Suprapubic skin (tissue), 4 donors: ENCODE measurements at places on chromosomes 12 and 14.
A peak's percentile ranks its signal among the peaks of the same experiment; 100 is the strongest.

DNA sequence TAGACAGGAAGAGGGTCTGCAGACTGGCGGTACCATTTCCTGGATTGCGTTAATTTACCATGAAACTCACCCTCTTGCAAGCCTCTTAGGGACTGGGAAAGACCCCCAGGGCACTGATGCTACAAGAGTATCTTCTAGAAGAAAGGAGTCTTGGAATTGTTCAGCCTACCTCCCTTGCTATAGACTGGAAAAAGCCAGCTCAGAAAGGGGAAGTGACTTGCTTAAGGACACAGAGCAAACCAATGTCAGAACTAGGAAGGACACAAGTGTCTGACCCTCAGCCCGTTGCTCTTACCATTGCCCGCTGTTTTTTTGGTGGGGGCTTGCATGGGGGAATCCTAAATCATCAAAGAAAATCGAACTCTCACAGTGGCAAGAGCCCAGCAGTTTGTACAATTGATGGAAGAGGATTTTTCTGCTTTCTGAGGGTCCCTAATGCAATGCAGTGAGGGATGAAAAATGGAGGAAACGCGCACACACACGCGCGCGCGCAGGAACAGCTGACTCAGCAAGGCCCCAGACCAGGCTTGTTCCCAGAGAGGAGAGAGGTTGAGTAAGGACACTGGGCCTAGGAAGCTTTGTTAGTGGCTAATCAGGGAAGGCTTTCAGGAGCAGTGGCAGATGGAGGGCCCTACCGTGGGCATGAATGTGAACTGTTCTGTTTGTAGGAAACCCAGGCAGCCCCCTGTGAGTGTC lies 50.9 kb downstream of the RIN3 start:
- no peaks in the 10 kb centered on the region for H3K27me3 ChIP-seq
- H3K4me3 ChIP-seq, result no peak overlapping the region
- DNase-seq, result no peak
- H3K4me1 ChIP-seq, result peaks cover 12% of the 10 kb centered on the region
- H3K27ac ChIP-seq, result peak overlapping the region; percentile 29
- peaks cover 6% of the 10 kb centered on the region for H3K36me3 ChIP-seq

DNA sequence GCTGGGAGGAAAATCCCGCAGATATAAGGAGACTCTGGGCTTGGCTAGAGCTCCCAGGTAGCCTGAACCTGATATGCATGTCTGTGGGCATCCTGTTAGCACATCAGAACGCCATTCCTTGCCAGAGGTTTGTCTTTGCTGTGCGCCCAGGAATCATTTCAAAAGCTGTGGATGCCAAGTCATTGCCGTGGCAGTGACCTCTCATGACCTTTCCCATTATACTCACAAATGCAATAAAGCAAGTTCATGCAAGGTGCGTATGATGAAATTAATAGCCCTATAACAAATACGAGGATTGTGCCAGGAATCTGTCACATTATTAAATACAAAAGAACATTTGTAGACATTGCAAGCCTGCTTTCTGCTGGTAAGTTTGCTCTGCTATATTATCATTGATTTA lies 229.1 kb upstream of the PELI2 start:
- no peak overlapping the region for H3K4me3 ChIP-seq
- H3K36me3 ChIP-seq, result no peaks in the 10 kb centered on the region
- H3K27me3 ChIP-seq, result no peaks in the 10 kb centered on the region
- H3K27ac ChIP-seq, result no peak overlapping the region
- no peak for DNase-seq

DNA sequence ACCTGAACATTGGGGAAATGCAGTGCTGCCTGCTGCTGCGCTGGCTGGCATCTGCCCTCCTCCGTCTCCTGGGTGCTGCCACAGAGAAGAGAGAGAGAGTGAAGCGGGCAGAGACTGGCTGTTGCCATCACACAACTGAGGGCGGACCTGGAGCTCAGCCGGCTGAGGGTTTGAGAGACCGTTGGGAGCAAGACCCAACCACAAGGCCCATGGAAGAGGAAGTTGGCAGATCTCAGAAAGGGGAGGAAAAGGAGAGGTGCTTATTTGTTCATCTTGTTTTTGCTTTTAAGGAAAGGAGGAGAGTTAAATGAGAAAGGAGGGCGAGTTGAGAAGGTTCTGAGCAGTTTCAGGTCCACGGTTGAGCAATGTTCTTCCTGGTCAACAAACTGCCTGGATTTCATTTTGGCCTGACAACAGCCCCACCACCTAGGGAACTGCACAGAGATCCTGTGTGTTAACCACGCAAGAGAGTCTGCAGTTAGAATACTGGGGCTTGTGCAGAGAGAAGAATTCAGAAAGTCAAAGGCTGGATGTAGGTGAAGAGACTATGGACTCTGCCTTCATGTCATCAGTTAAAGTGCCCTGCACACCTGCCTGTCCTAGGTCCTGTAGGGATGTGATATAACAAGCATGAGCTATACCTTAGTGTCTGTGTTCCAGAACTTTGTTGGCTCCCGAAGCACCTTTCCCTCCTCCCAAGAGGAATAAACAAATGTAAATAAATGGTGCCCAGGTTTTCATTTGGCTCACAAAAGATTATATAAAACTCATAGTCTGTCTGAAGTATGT lies 124.6 kb downstream of the ETV6 start:
- H3K4me1 ChIP-seq, result no peaks in the 10 kb centered on the region
- H3K27me3 ChIP-seq, result no peaks in the 10 kb centered on the region
- no peak overlapping the region for H3K27ac ChIP-seq
- no peak overlapping the region for H3K4me3 ChIP-seq

GRCh38 chr12:114000861-114001260 lies 34.7 kb upstream of the RBM19 start:
- peaks cover 63% of the 10 kb centered on the region for H3K27me3 ChIP-seq
- H3K4me1 ChIP-seq, result no peaks in the 10 kb centered on the region
- no peak for DNase-seq

DNA sequence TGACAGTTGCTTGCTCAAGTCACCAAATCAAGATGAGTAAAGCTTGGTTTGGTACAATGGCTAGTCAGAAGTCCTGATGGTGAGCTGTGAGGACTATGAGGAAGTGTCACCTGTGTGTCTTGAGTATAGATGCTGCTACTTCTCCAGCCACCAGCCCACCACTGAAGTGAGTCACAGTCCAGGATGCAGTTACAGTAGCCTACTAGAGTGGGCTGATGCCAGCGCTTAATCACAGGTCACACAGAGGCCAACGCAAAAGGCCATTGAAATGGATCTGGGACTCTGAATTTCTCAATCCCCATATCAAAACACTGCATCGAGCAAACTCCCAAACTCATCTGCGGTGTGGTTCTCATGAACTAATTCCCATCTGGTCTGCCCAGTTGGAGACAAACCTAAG lies 223.1 kb downstream of the ANO6 start:
- no peaks in the 10 kb centered on the region for H3K4me1 ChIP-seq
- no peak for DNase-seq
- H3K27ac ChIP-seq, result no peak overlapping the region

DNA sequence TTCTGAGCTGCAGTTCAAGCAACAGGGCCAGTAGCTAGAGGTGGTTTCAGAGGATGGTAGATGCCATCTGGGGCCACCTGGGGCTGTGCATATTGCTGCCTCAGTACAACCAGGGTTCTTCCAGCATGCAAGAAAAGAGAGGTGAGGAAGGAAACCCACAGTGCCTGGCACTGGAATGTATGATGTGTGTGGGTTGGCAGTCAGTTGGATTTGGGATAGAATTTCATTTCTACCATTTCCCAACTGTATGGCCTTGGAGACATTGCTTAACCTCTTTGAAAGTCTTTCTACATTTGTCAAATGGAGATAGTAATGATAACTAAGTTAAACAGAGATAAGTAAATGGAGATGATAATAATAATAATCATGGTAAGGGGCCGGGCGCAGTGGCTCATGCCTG lies 10.2 kb upstream of the LRRC10 start:
- no peaks in the 10 kb centered on the region for H3K27me3 ChIP-seq
- H3K36me3 ChIP-seq, result no peaks in the 10 kb centered on the region
- DNase-seq, result no peak
- no peaks in the 10 kb centered on the region for H3K4me1 ChIP-seq

DNA sequence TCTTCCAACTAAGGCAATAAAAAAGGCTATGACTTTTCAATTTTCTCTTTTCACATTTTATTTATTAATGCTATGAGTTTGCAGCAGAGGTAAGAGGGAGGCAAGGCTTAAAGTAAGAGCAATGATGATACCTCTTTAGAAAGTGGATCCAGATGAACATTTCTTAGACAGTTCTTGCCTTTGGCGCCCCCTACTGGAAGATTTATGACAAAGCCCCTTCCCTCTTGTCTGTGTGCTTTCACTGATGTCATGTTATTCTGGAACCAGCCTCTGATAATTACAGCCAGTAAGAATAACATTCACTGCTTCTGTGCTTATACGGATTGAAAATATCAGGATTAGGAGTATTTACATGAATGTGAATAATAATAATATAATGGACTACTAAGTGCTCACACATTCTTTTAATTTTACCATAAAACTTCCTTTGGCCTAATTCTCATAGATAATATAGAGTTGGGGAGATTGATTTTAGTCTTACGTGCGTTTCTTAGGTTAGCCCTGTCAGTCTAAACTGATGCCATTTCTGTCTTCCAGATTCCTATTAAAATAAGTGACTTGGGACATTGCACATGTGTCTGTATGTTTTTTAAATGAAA lies 1929.9 kb upstream of the SEL1L start:
- no peaks in the 10 kb centered on the region for H3K27me3 ChIP-seq
- H3K36me3 ChIP-seq, result no peaks in the 10 kb centered on the region
- no peak for DNase-seq
- no peak overlapping the region for H3K27ac ChIP-seq

- no peak for DNase-seq
- H3K27me3 ChIP-seq, result no peaks in the 10 kb centered on the region
- H3K27ac ChIP-seq, result no peak overlapping the region
- H3K36me3 ChIP-seq, result no peaks in the 10 kb centered on the region
- H3K4me3 ChIP-seq, result no peak overlapping the region
Measured at GRCh38 chr12:105581420-105581819, 250.9 kb downstream of the C12orf75 start.

- no peak for DNase-seq
- no peaks in the 10 kb centered on the region for H3K36me3 ChIP-seq
- peaks cover 5% of the 10 kb centered on the region for H3K4me1 ChIP-seq
- H3K27me3 ChIP-seq, result no peaks in the 10 kb centered on the region
- no peak overlapping the region for H3K4me3 ChIP-seq
Measured at GRCh38 chr14:91843437-91843836, 23.9 kb downstream of the TC2N start.
